ENCODE measurements at places on chromosomes 12 and 14.

DNA sequence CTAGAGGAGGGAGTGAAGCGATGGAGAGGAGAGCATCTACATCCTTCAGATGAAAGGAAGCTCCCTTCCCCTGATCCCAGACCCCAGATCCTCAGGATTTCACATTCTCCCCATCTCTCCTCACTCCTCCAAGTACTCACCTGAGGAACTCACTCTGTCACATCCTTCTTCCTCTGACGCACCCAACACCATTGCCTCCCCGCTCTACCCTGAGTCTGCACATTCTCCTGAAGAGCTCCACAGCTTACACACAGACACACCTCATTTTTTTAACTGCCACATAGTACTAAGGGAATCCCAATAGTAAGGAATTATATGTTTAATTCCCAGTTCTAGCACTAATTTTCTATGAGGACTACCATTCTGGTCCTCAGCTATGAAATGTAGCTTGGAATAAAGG lies 16.3 kb upstream of the METTL17 start:
- DNase-seq: no peak

GRCh38 chr12:118840399-118840798 lies 140.9 kb upstream of the SRRM4 start:
- DNase-seq: no peak

DNA sequence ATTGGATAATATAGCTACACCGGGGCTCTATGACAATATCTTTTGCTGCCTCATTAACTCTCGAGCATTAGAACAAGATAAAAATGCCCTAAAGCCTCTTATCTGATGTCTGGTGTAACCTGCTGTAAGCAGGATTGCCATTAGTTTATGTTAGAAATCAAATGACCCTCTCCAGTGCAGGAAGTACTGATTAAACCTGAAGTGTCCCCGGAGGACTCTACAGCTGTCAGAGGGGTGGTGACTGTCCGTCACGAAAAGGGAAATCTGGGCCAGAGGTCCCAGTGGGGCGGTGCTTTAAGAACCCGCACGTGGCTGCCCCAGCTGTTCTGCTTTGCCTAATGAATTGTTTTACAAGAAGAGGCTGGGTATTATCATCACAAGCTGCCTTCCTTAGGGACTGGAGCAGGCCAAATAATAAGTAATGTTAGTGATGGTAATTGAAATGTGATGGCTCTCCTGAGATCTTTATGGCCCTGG lies 55.7 kb downstream of the LIN52 start:
- peak; percentile 81 for DNase-seq

DNA sequence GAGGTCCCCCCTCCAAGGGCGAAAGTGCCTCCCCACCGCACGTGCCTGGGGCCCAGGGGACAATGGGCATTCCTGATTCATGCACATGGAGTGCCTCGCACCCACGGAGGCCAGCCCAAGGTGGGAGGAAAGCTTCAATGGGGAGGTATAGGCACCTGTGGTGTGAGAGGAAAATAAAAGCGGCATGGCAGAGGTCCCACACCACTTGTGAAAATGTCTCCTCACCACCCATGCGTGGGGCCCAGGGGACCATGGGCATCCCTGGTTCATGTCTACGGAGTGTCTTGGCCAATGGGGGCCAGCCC lies 384.7 kb downstream of the ALG10 start:
- DNase-seq: no peak

- DNase-seq: no peak
Measured at GRCh38 chr12:6058481-6059161, 65.8 kb downstream of the VWF start.

GRCh38 chr12:112798048-112798760 lies 6.7 kb downstream of the RPH3A start:
- DNase-seq: no peak

DNA sequence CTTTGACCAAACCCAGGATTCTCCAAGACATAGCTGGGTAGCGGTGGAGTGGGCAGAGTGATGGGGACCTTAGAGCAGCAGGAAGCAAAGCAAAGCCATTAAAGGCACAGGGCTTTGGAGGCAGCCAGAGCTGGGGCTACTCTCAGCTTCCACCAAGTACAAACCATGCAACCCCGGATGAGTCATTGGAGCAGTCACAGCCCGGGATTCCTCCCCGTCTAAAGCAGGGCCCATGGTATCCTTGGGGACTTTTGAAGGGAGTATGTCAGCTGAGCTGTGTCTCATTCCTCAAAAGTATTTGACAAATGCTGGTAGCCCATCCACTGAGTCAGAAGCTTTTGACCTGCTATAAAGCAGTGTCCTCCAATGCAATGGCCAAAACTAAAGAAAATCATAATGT lies 9.7 kb upstream of the IFI27 start:
- DNase-seq: no peak

DNA sequence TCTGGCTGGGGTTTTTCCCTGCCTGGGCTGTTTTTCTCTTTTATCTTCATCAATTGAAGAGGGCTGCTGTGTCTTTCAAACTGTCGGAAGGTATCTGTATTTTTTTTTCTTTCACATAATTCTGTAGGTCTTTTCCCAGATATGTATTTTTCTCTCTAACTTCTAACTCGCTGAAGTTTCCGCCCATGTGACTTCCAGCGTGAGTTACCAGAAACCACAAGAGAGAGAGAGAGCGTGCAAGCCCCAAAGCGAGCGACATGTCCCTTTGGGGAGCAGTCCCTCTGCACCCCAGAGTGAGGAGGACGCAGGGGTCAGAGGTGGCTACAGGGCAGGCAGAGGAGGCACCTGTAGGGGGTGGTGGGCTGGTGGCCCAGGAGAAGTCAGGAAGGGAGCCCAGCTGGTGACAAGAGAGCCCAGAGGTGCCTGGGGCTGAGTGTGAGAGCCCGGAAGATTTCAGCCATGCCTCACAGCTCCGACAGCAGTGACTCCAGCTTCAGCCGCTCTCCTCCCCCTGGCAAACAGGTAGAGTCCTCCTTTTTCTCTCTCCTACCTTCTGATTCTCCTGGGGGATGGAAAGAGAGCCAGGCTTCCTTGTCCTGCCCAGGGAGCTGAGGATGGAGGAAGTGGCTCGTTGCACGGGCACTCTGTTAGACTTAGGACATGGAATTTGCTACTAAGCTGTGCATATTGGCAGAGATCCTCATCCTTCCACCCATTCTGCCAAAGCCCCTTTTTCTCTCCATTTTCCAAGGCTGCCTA lies at the start of gene BATF:
Gene BATF, plus strand, starts transcription at position 246 of the 759 bp plus-strand sequence. Its CDS starts 214 bp downstream, at position 460.
- DNase-seq: peak; percentile 59

GRCh38 chr12:113463746-113464451 lies 7.8 kb downstream of the LHX5 start:
- no peak for DNase-seq

DNA sequence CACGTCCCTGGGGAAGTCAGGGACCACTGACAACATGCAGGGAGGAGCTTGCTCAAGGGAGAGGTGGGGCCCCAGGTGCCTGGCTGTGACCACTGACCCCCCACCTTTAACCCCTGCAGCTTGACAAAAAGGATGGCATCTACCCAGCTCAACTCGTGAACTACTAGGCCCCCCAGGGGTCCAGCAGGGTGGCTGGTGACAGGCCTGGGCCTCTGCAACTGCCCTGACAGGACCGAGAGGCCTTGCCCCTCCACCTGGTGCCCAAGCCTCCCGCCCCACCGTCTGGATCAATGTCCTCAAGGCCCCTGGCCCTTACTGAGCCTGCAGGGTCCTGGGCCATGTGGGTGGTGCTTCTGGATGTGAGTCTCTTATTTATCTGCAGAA lies 26.3 kb downstream of the HIP1R start:
- no peak for DNase-seq

DNA sequence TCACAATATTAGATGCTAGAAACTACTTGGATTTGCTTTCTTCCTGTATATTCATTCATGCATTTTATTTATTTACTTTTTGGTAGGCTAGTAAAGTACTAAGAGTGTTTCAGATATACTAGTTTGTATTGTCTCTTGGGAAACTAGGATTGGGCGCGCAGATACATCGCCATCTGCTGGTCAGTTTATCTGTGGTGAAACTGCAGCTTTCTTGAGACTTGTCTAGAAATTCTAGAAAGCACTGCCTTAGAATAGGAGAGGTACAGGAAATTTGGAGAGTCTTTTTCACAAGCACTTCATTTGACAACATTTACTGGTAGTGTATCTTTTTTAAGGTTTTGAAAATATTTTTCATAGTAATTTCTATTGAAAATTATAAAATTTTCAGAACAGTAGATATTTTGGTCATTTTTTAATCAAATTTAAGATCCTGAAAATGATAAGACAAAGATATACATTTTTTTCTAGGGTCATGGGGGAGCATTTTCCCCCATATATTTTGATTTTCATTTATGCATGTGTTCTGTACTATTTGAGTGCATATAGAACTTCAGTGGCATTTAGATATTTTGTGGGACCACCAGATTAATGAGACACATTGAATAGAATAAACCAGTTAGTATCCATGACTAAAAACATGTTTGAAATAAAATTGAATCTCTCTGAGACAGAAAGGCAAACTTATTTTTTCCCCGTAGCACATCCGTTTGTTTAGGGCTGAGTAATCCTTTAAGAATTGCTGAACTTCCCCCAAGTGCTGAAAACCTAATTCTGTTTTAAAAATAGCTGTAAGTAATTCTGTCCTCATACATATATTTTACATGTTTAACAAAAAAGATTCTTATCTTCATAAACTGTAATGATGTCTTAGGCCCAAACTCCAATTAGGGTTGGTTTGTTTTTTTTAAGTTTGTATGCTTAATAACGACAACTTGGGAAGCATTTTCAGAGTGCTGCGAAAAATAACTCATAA lies 44.5 kb downstream of the SLC38A6 start:
- DNase-seq: peak; percentile 41

GRCh38 chr14:50225974-50226297 lies 5.4 kb downstream of the SOS2 start:
- no peak for DNase-seq

GRCh38 chr14:50040401-50040775 lies 76.0 kb downstream of the VCPKMT start:
- DNase-seq: no peak

GRCh38 chr12:5965950-5966383 lies 20.9 kb upstream of the ANO2 start:
- peak; percentile 59 for DNase-seq

- no peak for DNase-seq
Measured at GRCh38 chr12:91189516-91189915, 6.9 kb upstream of the DCN start.

DNA sequence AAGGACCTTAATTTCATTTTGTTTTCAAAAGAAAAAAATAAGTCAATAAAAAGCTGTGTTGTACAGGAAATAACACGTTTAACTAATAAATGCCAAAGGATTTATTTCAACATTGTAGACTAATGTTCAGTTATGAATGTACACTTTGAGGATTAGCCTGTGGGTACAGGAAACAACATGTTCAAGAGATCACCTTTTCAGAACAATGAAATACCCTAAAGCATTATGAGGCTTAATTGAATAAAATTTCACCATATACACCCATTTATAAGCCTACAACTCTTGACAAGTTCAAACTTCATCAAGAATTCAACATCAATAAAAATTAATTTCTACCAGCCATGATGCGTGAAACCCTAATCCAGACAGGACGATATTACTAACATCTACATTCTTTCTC lies 56.6 kb upstream of the SLC6A15 start:
- DNase-seq: no peak

DNA sequence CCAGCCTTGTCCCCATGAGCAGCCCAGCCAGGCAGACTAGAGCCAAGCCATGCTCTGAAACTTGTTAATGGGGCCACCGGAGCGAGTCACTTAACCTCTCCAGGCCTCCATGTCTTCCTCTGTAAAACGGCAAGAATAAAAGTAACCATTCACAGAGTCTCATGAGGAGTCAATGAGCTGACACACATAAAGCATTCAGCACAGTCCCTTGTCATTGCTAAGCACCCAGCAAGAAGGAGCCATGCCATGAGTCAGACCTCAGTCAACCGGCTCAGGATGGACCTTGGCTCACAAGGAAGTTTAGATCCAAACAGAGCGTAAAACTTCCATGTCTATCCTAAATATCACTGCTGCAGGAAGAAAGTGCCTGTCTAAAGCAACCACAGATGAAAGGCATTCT lies 10.6 kb downstream of the FICD start:
- DNase-seq: no peak

DNA sequence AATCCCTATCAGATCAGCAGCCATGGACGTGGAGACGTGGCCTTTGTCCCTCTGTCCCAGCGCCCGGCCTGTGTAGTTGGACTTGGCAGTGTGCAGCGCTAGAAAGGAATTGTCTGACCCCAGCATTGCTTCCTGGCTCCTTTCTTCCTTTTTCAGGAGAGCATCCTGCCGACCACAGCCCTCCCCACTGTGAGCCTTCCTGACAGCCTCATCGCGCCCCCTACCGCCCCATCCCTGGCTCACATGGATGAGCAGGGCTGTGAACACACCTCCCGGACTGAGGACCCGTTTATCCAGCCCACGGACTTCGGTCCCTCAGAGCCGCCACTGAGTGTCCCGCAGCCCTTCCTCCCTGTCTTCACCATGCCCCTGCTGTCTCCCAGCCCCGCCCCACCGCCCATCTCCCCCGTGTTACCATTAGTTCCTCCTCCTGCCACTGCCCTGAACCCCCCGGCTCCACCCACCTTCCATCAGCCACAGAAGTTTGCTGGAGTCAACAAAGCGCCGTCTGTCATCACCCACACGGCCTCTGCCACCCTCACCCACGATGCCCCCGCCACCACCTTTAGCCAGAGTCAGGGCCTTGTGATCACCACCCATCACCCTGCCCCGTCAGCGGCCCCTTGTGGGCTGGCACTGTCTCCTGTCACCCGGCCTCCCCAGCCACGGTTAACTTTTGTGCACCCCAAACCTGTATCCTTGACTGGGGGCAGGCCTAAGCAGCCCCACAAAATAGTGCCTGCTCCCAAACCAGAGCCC lies 40.6 kb downstream of the IL31 start:
- no peak for DNase-seq

Measured in mucosa of descending colon (tissue), 3 donors.